ENCODE measurements at places on chromosomes 5 and 9.

GRCh38 chr5:41154491-41154890 is 58.8 kb downstream of the C6 start:
- DNase-seq, result no peak

GRCh38 chr9:16727452-16728136 is 142.9 kb downstream of the BNC2 start:
- no peak for DNase-seq

DNA sequence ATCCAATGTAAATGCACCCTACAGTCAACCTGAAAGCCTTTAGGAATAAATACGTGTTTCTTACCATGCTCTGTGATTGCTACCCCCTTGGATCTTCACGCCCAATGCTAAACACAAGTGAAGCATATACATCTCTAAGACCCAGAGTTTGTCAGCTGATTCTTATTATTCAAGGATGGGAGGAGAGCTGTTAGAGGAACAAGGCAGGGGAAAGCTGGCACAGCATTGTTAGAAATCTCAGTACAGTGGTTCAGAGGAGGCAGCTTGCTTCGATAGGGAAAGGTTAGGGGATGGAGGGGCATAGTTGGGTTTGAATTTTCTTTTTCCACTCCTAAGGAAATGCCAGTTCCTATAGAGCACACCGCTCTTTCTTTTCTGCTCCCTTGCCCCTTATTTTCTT is 16.7 kb upstream of the TAF11L2 start:
- DNase-seq, result no peak

DNA sequence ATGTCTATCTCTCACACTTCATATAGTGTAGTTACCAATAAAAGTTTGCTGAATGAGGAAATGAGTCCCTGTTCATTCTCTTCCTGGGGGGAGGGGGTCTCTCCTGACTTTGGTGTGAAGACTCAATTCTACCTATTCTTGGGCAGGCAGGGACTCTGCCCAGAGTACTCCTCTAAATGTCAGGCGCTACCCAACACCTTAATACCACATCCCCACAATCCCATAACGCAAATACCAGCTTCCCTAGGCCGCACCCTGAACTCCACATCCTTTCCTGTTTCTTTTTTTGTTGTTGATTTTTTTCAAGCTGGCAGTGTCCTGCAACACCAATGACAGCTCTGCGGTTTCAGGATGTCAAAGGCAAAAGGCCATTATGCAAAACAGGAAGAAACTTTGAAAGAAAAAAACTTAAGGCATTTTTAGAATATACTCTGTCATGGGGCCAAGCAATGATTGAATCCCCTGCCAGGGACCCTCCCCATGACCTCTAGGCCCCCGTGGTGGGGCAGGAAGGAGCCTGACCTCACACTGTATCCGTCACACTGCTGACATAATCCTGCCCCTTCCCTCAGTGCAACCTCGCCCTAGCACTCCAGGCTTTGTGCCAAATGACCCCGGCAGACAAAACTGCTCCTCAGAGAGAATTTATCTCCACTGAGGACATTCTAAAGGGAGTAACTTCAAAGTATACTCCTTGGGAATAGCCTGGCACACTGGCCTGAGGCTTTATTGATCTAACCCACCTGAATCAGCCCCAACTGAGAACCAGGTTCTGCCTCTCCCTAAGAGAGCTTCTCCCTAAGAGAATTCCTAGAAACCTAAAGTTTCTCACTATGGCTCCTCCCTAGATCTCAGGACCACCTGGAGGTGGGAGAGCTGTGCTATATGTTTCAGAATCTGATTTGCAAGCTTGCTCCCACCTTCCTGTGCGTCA is 8.0 kb downstream of the B4GALT1 start:
- DNase-seq, result no peak

DNA sequence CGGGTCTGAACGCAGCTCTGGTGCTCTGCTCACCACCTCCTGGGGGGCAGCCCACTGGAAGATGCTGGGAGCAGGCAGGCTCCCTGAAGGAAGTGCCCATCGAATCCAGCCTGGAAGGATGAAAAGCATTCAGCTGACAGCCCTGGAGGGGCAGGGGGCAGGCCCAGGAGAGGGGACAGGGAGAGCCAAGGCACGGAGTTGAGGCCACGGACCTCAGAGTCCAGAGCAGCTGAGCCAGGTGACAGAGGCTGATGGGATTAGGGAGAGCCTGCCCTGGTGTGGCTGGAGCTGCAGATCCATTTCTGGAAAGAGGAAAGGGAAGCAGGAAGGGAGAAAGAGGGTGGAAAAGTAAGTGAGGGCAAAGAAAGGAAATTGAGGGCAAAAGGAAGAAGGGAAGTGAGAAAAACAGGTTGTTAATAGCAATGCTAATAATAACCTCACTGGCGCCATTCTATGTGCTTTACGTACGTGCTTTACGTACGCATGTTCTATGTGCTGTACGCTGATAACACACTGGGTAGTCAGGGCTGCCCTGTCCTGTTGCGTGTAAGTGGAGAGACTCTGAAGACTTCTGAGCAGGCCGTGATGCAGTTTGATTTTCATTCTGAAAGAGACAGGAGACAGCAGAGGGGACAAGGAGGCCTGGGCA is 52.6 kb downstream of the LMX1B start:
- DNase-seq, result no peak

- no peak for DNase-seq
These were observed 29.5 kb downstream of the TGFBI start for GRCh38 chr5:136058039-136058971.

DNA sequence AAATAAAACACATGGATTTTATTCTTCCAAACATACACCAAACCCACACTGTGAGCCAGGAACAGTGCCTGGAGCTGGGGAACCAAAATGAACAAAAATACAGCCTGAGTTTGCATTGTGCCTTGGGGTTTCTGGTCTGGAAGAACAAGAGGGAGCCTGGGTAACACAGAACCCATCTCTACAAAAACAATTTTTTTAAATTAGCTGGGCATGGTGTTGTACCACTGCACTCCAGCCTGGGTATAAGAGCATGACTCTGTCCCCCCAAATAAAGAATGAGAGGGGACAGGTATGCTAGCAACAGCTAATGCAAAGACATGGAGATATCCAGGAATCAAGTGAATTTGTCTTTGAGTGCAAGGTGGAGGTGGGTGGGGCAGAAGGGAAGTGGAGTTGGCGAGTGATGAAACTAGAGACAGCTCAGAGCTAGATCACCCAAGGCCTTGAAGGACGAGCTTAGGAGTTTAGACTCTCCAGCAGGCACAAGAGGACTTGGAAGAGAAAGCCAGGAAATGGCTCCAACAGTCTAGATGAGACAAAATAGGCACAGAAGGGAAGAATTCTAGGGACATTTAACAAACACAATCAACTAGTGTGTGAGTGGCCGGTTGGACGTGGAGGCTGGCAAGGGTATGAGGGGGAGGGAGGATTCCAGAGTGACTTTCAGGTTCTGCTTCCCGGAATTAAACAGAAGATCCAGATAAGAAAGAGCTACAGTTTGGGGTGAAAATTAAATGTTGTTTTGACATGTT is 47.4 kb downstream of the FNBP1 start:
- DNase-seq, result no peak

- DNase-seq, result no peak
These were observed 2167.2 kb upstream of the C9orf72 start for GRCh38 chr9:29740518-29740917.

DNA sequence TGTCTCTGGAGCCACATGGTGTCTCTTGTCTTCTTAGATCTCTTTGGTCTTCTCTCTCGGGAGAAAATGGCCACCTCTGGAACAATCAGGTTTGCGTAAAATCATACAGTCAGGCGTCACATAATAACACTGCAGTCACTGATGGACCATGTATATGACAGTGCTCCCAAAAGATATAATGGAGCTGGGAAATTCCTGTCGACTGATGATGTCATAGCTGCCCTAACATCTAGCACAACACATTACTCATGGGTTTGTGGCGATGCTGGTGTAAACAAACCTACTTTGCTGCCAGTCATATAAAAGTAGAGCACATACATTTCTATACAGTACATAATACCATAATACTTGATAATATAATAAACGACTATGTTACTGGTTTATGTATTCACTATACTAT is 30.1 kb upstream of the RAI14 start:
- no peak for DNase-seq

DNA sequence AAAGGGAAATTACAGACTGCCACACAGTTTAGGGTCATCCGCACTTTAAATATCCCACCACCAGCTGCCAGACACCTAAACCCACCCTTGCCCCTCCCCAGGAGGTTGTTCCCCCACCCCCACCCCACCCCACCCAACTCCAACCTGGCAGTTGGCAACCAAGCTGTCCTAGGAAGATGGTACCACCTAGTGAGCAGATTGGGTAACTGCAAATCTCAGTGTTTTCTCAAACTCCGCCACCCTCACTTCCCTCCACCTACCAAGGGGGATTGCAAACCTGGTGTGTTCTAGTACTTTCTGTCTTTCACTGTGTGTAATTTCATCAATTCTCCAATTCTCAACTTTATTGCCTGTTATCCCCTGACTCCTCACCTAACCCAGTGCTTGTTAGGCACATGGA is 323.8 kb upstream of the IRX2 start:
- DNase-seq, result no peak

GRCh38 chr5:137782984-137783536 is 28.9 kb upstream of the HNRNPA0 start:
- DNase-seq, result no peak

DNA sequence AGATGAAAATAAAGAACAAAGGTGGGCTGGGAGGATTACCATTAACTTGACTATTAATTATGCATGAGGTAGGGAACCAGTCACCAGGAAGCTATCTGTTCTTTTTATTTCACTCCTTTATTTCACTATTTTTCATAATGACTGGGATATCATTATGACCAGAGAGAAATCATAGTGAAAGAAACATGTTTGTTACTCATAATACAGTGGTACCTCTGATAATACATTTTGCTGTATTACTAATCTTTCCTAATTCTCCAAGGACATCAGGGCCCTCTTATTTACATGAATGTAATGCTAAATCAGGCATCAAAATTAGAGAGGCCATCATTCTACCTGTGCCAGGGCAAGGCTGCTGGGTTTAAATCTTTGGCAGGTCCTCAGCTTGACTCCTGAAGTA is 253.7 kb downstream of the NR3C1 start:
- DNase-seq, result no peak

DNA sequence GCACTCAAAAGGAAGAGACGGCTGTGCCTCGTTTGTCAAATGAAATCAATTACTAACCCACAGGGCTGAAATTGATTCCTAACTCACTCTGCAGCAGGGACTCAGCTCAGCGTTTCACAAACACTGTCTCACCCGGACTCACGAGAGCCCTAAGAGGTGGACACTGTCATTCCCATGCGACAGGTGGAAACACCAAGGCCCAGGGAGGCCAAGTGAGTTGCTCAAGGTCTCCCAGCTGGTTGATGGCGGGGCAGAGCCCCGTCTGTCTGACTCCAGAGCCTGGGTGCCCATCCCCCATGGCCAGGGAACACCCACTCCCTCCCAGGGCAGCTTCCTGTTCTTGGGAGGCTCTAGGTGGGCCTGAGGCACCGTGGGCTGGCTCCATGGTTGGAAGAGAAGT is 1.3 kb upstream of the PLPP7 start:
- DNase-seq, result no peak

DNA sequence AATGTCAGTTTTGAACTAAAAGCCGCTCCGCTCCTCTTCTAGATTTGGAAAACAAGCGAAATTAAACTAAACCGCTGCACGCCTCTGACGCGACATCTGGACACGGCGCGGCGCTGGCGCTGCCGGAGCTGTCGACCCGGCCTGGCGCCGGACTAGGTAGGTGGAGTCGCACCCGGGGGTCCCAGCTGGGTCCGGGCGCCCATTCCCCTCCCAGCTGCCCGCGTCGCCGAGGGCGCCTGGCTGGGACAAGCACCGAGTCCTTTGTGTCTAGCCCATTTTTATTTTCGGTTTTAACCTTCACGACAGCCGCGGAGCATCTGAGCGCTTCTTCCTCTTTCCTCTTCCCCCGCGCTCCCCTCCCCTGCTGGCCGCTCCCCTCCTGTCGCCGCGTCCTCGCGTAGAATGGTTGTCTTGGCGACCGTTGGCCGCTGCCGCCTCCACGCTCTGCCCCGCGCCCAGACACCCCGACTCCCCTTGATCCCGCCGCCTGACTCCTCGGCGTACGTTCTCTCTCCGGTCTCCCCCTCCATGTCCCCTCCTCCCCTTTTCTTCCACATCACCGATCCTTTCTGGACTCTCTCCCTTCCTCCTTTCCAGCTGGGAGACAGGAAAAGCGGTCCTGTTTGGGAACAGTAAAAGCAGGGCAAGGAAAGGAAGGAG is 545 bp downstream of the CDKN2B-AS1 start:
- DNase-seq, result no peak

- DNase-seq, result no peak
These were observed 36.8 kb upstream of the ZNF608 start for GRCh38 chr5:124783285-124783684.

DNA sequence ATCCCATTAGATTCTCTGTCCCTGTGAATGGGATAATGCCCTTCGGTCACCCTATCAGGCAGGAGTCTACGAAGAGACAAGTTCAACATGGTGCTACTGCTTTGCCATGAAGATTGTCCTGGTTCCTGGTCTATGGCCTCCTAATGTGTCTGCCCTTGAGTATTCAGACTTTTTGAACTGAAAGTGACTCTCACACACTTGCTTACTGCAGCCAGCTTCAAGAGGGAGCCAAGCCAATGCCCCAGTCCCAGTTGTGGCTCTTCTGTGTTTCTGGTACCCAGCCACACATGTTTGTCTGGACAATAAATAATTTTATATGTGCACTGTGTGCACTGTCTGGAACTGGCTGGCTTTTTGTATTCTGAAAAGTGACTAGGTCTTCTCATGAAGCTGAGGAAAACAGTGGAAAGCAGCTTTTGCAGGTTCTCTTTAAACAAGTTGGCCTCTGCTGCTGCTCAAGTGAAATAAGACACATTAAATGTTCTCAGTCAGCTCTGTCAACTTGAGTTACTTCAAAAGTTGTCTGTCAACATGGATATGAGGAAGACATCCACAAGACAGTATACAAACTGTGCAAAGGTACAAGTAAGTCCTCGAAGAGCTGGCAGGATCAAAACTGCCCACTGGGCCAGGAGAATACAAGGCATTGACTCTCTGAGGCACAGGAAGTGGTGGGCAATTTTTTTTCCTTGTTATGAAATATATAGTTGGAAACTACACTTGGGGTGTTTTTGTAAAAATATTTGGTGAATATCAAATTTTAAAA is 60.0 kb downstream of the ZNF608 start:
- DNase-seq, result no peak

- no peak for DNase-seq
These were observed 652.2 kb upstream of the RGMB start for GRCh38 chr5:98121036-98121936.

- no peak for DNase-seq
These were observed 145.6 kb downstream of the PPP2R2B start for GRCh38 chr5:146732962-146733361.

GRCh38 chr5:60765019-60765709 is 65.2 kb upstream of the DEPDC1B start:
- no peak for DNase-seq

GRCh38 chr9:80134487-80134886 is 562.7 kb downstream of the TLE4 start:
- no peak for DNase-seq

GRCh38 chr5:150473673-150474358 is 24.3 kb upstream of the RPS14 start:
- DNase-seq, result no peak
